ENCODE measurements at places on chromosomes 12 and 14.

- H3K36me3 ChIP-seq: peaks cover 20% of the 10 kb centered on the region
- H3K27ac ChIP-seq: peak overlapping the region; percentile 91
- DNase-seq: no peak
- no peak overlapping the region for H3K4me3 ChIP-seq
- no peaks in the 10 kb centered on the region for H3K27me3 ChIP-seq
Observed at GRCh38 chr14:68783408-68784225, 9.2 kb downstream of the ZFP36L1 start.

- H3K4me3 ChIP-seq: no peak overlapping the region
- no peaks in the 10 kb centered on the region for H3K27me3 ChIP-seq
- no peak overlapping the region for H3K27ac ChIP-seq
- DNase-seq: no peak
Observed at GRCh38 chr14:38404616-38405015, 148.7 kb upstream of the CLEC14A start.

GRCh38 chr12:67141296-67142018 lies 127.7 kb upstream of the CAND1 start:
- no peaks in the 10 kb centered on the region for H3K27me3 ChIP-seq
- no peak for DNase-seq
- H3K4me3 ChIP-seq: no peak overlapping the region
- no peaks in the 10 kb centered on the region for H3K4me1 ChIP-seq

GRCh38 chr14:89262041-89262440 lies 155.0 kb downstream of the FOXN3 start:
- H3K4me3 ChIP-seq: no peak overlapping the region
- H3K36me3 ChIP-seq: no peaks in the 10 kb centered on the region
- H3K27me3 ChIP-seq: no peaks in the 10 kb centered on the region

- no peaks in the 10 kb centered on the region for H3K27me3 ChIP-seq
- DNase-seq: no peak
- H3K27ac ChIP-seq: no peak overlapping the region
- no peak overlapping the region for H3K4me3 ChIP-seq
- H3K4me1 ChIP-seq: no peaks in the 10 kb centered on the region
Observed at GRCh38 chr12:28378736-28379135, 188.5 kb downstream of the CCDC91 start.

DNA sequence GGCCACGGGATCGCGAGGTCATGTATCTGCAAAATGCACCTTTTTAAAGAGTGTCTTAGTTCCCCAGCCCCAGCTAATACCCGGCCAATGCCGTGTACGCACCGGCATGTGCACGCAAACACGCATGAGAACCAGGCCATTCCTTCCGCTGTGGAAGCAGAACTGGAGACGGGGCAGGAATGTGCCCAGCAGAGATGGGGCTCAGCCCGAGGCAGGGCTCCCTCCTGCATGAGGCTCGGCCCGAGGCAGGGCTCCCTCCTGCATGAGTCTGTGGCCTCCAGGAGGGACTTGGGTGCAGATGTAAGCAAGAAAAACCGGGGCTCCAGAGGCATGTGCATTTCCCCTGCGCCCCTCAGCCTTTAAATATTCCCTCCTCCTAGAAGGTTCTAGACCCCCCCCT lies 38.2 kb downstream of the SLC6A12 start:
- no peaks in the 10 kb centered on the region for H3K36me3 ChIP-seq
- H3K4me3 ChIP-seq: no peak overlapping the region
- H3K4me1 ChIP-seq: peaks cover 23% of the 10 kb centered on the region
- no peak for DNase-seq

DNA sequence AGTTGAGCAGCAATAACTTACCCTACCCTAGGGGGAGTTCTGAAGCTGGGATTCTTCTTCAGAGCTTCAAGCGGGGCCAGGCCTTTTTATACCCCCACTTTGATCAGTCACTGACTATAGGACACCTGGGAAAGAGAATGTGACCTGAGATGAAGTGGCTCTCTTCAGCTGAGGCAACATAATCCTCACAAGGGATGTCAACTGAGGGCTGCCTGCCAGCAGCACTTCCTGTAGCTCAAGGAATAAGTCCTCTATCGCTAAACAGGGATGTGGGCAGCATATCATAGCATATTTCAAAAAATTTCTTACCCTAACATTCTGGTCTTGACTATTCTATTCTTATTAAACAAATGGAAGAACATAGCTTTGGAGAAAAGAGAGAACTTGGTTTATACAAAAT lies 17.4 kb downstream of the LGALS3 start:
- H3K4me1 ChIP-seq: no peaks in the 10 kb centered on the region
- H3K27me3 ChIP-seq: no peaks in the 10 kb centered on the region
- peaks cover 7% of the 10 kb centered on the region for H3K36me3 ChIP-seq

DNA sequence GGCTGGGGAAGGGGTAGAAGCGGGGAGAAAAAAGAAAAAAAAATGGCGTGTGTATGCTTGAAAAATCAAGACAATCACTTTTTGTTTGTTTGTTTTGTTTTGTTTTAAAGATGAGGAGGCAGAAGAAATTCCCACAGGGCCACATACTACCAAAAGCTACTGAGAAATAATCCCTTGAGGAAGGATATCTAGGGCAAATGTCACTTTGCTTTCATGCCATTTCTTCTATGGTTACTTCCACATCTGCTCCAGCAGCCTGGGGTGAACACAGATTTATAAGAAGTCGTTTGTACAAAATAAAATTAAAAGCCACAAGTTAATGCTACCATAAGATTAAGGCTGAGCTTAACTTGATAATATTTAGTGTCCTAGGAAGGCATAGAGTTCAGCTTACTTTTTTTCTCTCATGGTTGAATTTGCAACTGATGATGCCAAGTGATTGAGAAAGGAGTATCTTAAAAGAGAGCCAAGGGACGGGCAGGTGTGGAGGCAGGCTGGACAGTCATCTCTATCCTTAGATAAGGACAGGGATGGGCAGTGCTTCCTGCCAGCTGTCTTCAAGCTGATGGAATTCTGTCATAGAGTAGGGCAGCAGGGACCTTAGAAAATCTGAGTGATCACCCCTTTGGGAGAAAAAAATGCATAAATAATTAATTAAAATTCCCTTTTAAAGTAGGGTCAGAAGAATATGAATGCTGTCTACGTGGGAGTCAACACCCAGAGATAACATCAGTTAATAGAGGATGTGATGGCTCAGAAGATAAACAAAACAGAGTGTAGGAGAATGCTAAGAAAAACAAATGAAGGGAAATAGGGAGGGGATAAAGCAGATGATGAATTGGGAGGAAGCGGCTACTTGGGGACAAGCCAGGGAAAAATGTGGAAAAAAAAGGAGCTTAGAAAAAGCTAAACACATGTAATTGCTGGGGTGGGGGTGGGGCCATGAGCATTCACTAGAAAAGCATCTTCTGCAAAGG lies 57.1 kb downstream of the DYRK2 start:
- no peak overlapping the region for H3K27ac ChIP-seq
- DNase-seq: no peak
- no peak overlapping the region for H3K4me3 ChIP-seq
- peaks cover 22% of the 10 kb centered on the region for H3K4me1 ChIP-seq

- H3K4me3 ChIP-seq: no peak overlapping the region
- H3K27me3 ChIP-seq: no peaks in the 10 kb centered on the region
- H3K36me3 ChIP-seq: no peaks in the 10 kb centered on the region
- H3K4me1 ChIP-seq: no peaks in the 10 kb centered on the region
- no peak overlapping the region for H3K27ac ChIP-seq
- DNase-seq: no peak
Observed at GRCh38 chr12:77667101-77667500, 163.6 kb upstream of the NAV3 start.

DNA sequence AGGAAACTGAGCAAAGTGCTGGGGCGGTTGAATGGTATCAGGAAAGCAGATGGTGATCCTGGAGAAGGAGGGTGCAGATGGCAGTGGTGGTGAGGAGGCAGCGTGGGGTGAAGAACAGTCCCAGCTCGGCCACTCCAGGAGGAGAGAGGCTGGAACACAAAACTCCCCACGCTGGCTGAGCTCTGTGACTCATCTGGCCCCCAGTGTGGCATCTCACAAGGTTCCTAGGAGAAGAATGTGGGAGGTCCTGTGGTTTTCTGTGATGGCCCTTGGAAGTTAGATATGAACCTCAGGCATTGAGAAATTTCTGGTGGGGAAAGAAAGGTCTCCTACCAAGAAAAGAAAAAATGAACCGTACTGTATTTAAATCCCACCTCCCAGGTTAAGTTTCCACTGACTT lies 8.0 kb upstream of the NRXN3 start:
- no peak for DNase-seq
- no peaks in the 10 kb centered on the region for H3K4me1 ChIP-seq
- H3K4me3 ChIP-seq: no peak overlapping the region

DNA sequence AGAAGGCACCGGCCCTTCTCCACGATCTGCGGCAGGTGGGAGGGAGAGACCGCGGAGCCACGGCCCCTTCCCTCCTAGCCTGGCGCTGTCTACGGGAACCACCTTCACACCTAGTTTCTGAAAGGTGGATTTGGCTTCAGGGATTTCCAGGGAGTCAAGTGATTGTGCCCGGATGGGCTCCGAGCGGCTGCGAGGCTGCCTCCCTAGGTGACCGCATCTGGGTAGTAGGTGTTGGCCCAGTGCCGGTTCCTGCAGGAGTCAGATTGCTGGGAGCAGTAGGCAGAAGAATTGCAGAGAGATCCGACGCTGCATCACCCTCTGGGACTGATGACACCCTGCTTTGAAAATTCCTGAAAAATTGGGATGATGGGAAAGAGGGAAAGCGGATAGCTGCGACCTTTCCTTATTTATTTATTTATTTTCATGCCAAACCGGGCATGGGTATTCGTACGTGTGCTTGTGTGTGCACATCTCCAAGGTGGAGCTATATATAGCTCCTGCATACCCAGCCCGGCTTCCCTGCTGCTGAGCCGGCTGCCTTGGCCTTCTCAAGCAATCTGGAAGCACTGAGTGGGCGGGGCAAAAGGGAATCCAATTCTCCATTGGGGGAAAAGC lies 1.1 kb downstream of the CNTN1 start:
- peaks cover 15% of the 10 kb centered on the region for H3K4me1 ChIP-seq
- H3K27me3 ChIP-seq: no peaks in the 10 kb centered on the region
- H3K27ac ChIP-seq: no peak overlapping the region
- no peak for DNase-seq
- no peaks in the 10 kb centered on the region for H3K36me3 ChIP-seq

GRCh38 chr14:47619392-47619791 lies 56.0 kb downstream of the MDGA2 start:
- no peak overlapping the region for H3K27ac ChIP-seq
- DNase-seq: no peak
- no peaks in the 10 kb centered on the region for H3K27me3 ChIP-seq
- H3K36me3 ChIP-seq: no peaks in the 10 kb centered on the region

DNA sequence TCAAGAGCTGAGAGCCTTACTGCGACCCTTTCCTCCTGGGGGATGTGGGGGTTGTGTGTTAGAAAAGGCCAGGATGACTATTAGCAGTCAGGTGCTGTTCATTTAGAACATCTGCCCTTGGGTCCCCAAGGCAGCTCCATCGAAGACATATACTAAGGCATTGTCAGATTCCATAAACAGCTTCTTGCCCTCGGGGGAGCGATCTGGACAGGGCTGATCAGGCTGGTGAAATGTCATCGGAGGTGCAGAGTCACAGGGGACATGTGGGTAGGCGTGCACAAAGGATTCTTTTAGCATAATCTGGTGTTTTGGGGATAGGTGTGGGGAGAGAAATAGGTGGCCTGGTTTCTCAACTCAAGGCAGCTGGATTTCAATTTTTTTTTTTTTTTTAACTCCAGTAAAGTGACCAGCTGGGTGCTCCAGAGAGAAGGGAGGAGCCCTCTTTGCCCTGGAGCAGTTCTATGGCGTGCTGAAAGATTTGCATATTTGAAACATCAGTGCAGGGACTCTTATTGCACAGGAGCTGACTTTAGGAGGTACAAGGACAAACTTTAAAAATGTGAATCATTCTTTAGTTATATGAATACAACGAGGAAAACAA lies 160.1 kb downstream of the SUDS3 start:
- no peaks in the 10 kb centered on the region for H3K27me3 ChIP-seq
- no peak for DNase-seq
- peak overlapping the region; percentile 90 for H3K27ac ChIP-seq
- H3K36me3 ChIP-seq: no peaks in the 10 kb centered on the region
- H3K4me1 ChIP-seq: no peaks in the 10 kb centered on the region
- no peak overlapping the region for H3K4me3 ChIP-seq

DNA sequence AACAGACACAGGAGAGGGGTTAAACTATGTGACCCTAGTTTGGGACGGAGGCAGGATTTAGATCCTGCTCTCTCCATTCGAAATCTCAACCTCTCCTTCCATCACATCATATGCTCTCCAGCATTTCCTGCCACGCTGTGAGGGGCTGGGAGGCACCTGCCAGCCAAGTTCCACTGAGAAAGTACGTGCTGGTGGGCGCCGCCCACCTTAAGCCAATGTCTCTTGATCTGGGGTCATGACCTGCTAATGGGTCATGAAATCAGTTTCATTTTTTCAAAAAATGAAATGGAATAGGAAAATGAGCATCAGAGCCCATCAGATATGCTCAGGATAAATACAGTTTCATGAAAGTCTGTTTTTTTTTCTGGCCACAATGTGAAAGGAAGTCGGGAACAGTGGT lies 7.2 kb downstream of the MCRS1 start:
- no peak overlapping the region for H3K4me3 ChIP-seq
- H3K4me1 ChIP-seq: no peaks in the 10 kb centered on the region
- no peaks in the 10 kb centered on the region for H3K27me3 ChIP-seq
- H3K27ac ChIP-seq: no peak overlapping the region
- peaks cover 100% of the 10 kb centered on the region for H3K36me3 ChIP-seq
- DNase-seq: no peak

DNA sequence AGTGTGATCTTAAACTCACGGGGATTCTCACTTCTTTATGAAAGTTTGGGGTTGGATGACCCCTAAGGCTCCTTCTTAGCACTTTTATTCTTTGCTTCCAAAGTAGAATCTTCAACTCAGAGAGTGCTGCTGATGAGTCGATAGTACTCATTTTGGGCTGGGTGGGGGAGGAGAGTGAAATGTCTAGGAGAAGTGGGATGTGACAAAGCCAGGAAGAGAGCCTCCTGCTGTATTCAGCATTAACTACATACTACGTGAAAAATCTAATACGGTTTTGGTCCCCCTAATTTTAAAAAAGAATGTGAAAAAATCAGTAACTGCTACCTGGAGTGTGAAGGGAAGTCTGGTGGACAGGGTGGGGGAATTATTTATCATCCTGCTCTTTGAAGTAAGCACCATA lies 148.3 kb downstream of the SAMD4A start:
- no peaks in the 10 kb centered on the region for H3K36me3 ChIP-seq
- no peak overlapping the region for H3K27ac ChIP-seq
- no peak for DNase-seq

GRCh38 chr14:98404811-98405210 lies 867.2 kb downstream of the BCL11B start:
- H3K27me3 ChIP-seq: no peaks in the 10 kb centered on the region
- H3K4me3 ChIP-seq: no peak overlapping the region
- DNase-seq: no peak
- no peak overlapping the region for H3K27ac ChIP-seq

GRCh38 chr14:101589486-101590015 lies 28.3 kb downstream of the DIO3 start:
- no peak for DNase-seq
- peaks cover 22% of the 10 kb centered on the region for H3K27me3 ChIP-seq
- no peak overlapping the region for H3K4me3 ChIP-seq
- H3K4me1 ChIP-seq: no peaks in the 10 kb centered on the region
- no peak overlapping the region for H3K27ac ChIP-seq
- no peaks in the 10 kb centered on the region for H3K36me3 ChIP-seq

GRCh38 chr12:6451348-6452244 lies at the start of gene TAPBPL:
TAPBPL (plus strand) TSS chr12:6452042; CDS start chr12:6452249, 207 bp downstream.
- H3K36me3 ChIP-seq: no peaks in the 10 kb centered on the region
- H3K4me3 ChIP-seq: peak within 1 kb of the TSS; percentile 76
- H3K27me3 ChIP-seq: no peaks in the 10 kb centered on the region
- peak; percentile 34 for DNase-seq
- H3K27ac ChIP-seq: peak within 1 kb of the TSS; percentile 98
